ENCODE measurements at places on chromosomes 5 and 9. TPM values are rescaled to one million over a fixed set of nuclear protein-coding genes. Genes with fewer than 3 reads are reported as not detected.

GRCh38 chr9:110148384-110148783, 59.6 kb downstream of the C9orf152 start:
- no peak for DNase-seq

Gene PTPN3
- polyA plus RNA-seq, result not detected

DNA sequence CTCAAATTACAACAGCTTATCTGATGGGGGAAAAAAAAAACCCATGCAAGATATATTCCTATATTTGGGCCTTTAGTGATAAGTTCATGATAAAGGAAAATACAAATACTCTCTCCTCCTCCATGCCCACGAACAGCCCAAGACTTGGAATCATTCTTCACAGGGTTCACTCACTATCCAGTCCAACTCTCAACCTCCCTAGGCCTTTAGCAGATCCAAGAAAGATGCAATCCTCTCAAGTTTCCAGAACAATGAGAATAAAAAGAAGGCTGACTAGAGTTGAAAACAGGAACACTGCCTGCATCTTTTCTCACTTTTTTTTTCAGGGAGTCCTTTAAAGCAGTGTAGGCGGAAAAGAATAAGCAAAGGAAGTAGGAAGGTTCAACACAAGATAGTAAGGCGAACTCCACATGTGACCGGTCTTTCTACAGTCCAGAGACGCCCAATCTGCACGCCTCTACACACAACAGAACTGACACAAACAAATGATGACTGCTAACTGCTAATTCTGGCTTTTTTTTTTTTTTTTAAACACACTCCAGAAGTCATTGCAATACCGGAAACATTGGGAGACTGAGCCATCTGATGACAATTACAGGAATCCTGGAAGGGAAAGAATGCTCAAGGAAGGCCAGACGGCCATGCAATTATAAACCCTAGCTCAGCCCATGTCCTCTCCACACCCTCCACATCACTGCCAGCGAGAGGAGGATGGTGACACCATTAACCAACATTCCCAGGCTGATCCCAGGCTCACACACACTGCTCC, 75.4 kb downstream of the BNC2 start:
- DNase-seq, result no peak

DNA sequence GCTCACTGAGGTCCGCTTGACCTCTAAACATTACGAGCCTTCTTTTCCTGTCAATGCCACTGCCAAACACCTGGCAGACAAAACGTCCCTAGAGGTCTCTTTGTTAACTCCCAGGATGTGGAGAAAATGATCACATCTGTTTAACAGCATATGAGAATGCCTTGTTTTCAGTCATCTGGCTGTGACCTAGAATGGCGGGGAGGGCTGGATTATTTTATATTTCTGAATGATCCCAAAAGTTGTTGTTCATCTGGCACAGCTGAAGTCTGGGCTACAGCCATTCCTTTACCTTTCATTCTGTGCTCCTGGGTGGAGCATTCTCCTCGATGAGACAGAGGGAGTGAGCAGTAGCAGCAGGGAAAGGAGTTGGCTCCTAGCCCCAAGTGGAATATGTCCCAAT, 138.2 kb downstream of the PRDM6 start:
- no peak for DNase-seq

Gene CCNJL
- not detected for polyA plus RNA-seq

DNA sequence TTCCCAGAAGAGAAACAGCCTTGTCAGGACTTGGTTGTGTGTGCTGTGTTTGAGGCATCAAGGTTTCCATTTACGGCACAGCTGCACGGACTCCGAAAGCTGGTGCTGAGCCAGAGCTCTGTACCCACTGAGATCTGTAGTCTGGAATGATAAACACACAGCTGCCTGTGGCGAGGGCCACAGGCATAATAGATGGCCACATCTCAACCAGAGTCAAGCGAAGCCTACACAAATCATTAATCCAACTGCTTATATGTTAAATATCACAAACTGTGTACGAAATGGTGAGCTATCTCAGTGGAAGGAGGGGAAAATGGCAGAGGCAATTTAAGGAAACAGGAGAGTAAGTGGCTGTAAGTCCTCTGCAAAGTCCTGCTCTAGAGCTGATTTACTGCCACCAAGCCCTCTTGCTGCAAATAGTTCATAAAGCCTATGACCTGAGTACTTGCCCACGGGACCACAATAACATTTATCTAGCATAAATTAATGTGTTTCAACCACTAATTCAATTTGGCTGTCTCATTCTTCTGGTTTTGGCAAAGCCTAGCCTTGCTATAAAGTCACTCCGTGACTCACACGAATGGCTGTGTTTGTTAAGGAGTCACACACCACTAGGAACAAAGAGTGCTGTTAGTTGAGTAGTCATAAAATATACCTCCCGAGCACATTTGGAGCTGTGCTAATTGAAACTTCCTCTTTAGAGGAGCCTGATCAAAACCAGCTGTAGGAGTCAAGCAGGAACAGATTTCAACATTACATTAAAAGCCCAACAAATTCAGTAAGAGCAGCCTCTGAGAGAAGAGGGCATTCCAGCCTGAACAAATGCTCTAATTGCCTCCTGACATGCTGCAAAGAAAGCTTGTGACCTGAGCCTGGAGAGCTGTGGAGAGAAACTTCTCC, 738.6 kb upstream of the ZNF608 start:
- DNase-seq, result no peak

GRCh38 chr9:115117999-115118878, at the start of gene TNC:
TNC (minus strand) TSS chr9:115118157; CDS start chr9:115091018, 27,139 bp downstream.
- no peak for DNase-seq

DNA sequence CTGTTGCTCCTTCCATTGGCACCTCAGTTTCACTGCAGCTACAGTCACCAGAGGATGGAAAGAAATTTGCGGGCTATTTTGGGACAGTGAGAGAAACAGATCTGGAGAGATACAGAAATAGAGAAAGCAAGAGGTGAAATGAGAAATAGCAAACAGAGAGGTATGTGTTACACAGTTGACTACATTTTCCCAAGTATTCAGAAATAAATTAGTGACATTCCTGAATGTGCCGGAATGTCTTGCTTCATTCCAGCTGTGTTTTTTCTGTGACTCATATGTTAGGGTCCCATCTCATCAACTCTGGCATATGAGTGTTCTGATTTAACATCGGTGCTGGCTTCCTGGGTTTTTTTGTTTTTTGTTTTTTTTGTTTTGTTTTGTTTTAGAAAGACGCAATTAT, 63.8 kb upstream of the ZNF462 start:
- DNase-seq, result no peak

- DNase-seq, result no peak
Measured at GRCh38 chr9:4713849-4714248, 27.2 kb downstream of the AK3 start.

DNA sequence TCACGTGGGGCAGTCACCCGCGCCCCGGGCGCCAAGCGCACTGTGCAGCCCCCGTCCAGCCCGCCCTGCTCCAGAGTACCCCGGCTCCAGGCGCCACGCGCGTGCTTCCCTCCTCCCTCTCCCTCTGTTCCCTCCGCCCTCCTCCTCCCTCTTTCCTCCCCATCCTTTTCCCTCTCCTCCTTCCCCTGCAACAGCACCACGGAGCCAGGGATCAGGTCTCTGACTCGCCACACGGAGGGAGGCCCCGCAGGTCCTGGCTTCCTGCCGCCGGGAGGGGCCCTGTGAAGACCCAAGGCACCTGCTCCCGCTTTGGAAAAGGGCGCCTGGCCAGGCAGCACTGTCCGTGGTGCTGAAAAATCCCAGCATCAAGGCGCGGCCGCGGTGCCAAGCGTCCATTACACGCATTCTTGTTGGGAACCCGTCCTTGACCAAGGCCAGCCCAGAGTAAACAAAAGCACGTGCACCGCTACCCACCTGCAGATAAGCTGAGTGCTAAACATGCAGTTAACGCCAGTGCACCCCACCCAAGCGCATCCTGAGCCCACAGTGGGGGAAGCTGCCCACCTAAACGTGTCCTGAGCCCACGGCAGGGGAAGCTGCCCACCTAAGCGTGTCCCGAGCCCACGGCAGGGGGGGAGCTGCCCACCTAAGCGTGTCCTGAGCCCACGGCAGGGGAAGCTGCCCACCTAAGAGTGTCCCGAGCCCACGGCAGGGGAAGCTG, 21.7 kb downstream of the SLC6A18 start:
- no peak for DNase-seq

DNA sequence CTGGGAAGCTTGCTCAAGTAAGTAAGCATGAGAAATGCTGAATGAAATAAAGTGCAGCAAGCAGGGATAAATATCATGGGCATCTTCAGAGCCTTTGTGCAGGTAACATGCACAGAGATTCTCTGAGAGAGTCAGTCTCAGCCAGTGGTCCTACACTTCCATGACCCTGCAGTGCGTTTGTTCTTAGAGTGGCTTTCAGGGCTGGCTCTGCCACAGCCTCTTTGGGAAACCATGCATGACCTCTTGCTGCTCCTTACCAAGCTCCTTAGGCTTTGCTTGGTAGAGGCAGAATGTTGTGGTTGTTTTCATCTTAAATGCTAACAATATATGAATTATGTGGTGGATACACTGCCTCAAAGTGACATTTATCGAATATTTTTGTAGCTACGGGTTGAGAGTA, 5.4 kb downstream of the SYK start:
- no peak for DNase-seq

DNA sequence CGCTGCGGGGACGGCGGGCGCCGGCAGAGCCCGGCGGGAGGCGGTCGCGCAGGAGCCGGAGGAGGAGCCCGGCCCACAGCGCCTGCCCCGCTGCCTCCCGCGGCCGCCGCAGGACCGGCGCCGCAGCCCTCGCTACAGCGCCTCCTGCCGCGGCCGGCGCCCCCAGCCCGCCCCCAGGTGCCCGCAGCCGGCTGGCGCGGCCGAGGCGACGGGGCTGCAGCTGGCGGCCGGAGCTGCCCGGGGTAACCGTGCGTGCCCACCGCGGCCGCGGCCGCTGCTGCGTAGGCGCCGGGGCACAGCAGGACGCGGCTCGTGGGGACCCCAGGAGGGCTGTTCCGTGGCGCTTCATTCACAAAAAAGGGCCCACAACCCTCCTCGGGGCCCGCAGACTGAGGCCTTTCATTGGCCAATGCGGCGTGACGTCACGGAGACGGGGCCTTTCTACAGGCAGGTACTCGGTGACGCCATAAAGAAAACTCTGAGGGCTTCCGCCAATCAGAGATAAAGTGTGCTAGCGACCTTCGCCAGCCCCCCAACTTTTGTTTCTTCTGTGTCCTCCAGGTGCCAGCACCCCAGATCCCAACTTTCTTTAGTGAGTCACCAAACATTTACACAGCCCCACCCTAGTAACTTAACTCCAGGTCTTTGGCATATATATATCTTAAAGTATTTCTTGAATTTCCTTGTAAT, at the start of gene CDC14B:
Gene CDC14B (minus strand): TSS at position 353 of the 690 bp plus-strand sequence. CDS start 465 bp downstream, outside the sequence.
- peak; percentile 78 for DNase-seq

- DNase-seq, result no peak
Measured at GRCh38 chr5:38263983-38264382, 5.6 kb downstream of the EGFLAM start.

Gene CAMLG
- 38.1 TPM for polyA plus RNA-seq

DNA sequence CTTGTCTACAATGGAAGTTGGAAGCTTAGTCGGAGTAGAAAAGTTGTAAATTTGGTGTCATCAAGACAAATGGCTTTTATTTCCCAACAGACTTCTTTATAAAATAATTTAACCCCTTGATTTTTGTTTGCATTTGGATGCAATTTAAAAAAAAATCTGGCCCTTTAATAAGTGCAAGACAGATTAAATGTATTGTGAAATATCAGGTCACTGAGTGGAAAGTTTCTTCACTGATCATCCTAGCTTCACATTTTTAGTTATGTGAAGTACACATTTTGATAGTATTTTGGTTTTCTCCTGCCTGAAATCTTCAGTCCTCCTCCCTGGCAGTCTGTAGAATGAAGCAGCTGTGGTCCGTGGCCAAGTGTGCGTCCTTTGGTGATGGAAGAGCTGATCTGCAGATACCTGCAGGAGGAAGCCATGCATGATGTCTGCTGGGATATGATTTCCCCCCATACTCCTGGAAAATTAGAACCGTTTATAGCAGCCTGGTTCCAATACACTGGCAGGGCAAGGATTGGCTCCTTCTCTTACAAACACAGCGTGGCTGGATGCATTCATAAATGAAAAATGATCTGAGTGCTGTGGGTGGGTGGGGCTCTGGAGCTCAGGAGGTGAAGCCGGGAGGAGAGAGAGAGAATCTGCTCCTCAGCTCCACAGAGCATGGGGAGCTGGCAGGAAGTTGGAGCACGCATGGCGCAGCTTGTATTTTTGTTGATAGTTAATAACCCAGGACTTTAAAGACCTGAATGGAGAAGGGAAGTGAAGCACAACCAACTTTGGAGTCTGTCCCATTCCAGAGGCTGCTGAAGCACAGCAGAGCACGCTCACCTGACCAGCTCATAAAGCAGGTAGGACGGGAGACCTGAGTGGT, 238.4 kb downstream of the GOLPH3 start:
- DNase-seq, result no peak

- DNase-seq, result no peak
Measured at GRCh38 chr9:28332648-28333047, 759.4 kb upstream of the C9orf72 start.

- no peak for DNase-seq
Measured at GRCh38 chr5:36915653-36916052, 39.1 kb downstream of the NIPBL start.

DNA sequence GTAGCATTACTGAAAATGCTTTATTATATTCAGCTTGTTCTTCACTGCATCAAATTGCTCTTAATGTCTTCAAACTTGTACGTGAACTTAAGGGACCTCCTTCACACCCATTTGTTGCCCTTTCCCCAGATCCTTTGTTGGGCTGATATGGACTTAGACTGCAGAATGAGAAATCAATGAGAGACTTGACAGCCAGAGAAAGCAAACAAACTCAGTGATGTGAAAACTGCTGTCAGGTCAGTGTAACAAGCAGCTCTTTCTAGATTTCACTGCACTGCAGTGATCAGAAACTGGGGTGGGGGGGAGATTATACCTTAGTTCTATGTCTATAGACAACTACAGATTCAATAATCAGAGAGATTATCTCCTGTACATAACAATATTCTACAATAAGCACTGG, 491.0 kb upstream of the DAP start:
- no peak for DNase-seq

- DNase-seq, result peak; percentile 39
Measured at GRCh38 chr5:134545070-134545868, 19.8 kb downstream of the JADE2 start.

GRCh38 chr9:111481885-111482636, 2.1 kb downstream of the ECPAS start:
- DNase-seq, result no peak

Gene LCN9
- not detected for polyA plus RNA-seq

GRCh38 chr9:93072383-93072795, 13.9 kb downstream of the SUSD3 start:
- no peak for DNase-seq

DNA sequence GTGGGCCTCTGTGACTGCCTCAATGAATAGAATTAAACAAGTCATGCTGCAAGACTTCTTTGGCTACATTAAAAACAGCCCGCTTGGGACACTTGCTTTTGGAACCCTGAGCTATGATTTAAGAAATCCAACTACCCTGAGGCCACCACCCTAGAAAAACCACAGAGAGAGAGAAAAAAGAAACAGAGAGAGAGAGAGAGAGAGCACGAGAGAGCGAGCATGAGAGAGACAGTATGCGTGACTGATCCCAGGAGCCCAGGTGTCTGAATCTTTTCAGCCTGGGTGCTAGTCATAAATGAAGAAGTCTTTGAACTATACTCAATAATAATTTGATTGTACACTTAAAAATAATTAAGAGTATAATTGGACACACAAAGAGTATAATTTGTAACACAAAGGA, 123.1 kb upstream of the FREM1 start:
- no peak for DNase-seq

Gene PGM5
- not detected for polyA plus RNA-seq

GRCh38 chr5:63820577-63820976, 141.7 kb downstream of the HTR1A start:
- no peak for DNase-seq

All from naive thymus-derived CD8-positive, alpha-beta T cell (primary cell).